ENCODE measurements at places on chromosomes 4 and X. TPM values are rescaled to one million over a fixed set of nuclear protein-coding genes. Genes with fewer than 3 reads are reported as not detected.

TNIP3 gene
- under 0.01 TPM for total RNA-seq

SLC4A4 gene
- 17.7 TPM for total RNA-seq

SSX4B gene
- not detected for total RNA-seq

CASP6 gene
- total RNA-seq: 12.5 TPM

ARHGAP36 gene
- under 0.01 TPM for total RNA-seq

RAB40AL gene
- total RNA-seq: 0.98 TPM

HTR2C gene
- 1.5 TPM for total RNA-seq

PCDH19 gene
- 40.8 TPM for total RNA-seq

LRAT gene
- total RNA-seq: under 0.01 TPM

PAGE5 gene
- not detected for total RNA-seq

Data from temporal lobe (tissue), 4 donors.